Mucosa of descending colon (tissue), 3 donors: ENCODE measurements at places on chromosomes 3 and 15. TPM values are rescaled to one million over a fixed set of nuclear protein-coding genes. Genes with fewer than 3 reads are reported as not detected.

FBXO40 gene
- not detected for total RNA-seq

SV2B gene
- total RNA-seq, result 0.80 TPM

AMOTL2 gene
- 17.9 TPM for total RNA-seq

PHLDB2 gene
- 9.4 TPM for total RNA-seq

SRGAP3 gene
- total RNA-seq, result 8.6 TPM

TGM4 gene
- not detected for total RNA-seq

SMCO1 gene
- not detected for total RNA-seq

CNBP gene
- total RNA-seq, result 353 TPM

WDR93 gene
- not detected for total RNA-seq

PTH1R gene
- 0.87 TPM for total RNA-seq

OCA2 gene
- not detected for total RNA-seq

PLCL2 gene
- total RNA-seq, result 18.8 TPM

DUOX1 gene
- total RNA-seq, result 0.43 TPM

LRRC2 gene
- 2.8 TPM for total RNA-seq

ITGA11 gene
- 1.8 TPM for total RNA-seq

HRG gene
- total RNA-seq, result not detected

ERICH6 gene
- not detected for total RNA-seq

RTP1 gene
- not detected for total RNA-seq

ACTC1 gene
- total RNA-seq, result 1.3 TPM
